Bladder microvascular endothelial cell (primary cell): ENCODE measurements at places on chromosomes 5 and 9. TPM values are rescaled to one million over a fixed set of nuclear protein-coding genes. Genes with fewer than 3 reads are reported as not detected.

Gene EGFLAM
- total RNA-seq = 0.06 and 0.49 TPM in 2 replicates

Gene TSSK1B
- not detected in 2 replicates for total RNA-seq

Gene WDR38
- total RNA-seq = not detected in 2 replicates

Gene FRMPD1
- not detected in 2 replicates for total RNA-seq

Gene TSPAN17
- 39.7 and 55.1 TPM in 2 replicates for total RNA-seq

Gene MAMDC4
- 0.97 and 6.2 TPM in 2 replicates for total RNA-seq

Gene SPATA9
- not detected in 2 replicates for total RNA-seq

Gene CDC20B
- total RNA-seq = 0.06 TPM in 1 of 2 replicates, not detected in the other

Gene INSL6
- total RNA-seq = 0.13 TPM in 1 of 2 replicates, not detected in the other

Gene HEMGN
- not detected in 2 replicates for total RNA-seq

Gene NUTM2G
- total RNA-seq = not detected in 2 replicates

Gene GLDC
- 0.81 and 4.3 TPM in 2 replicates for total RNA-seq

Gene ELOVL7
- 0.38 and 1.8 TPM in 2 replicates for total RNA-seq

Gene FCN2
- not detected in 2 replicates for total RNA-seq

Gene C5
- 2.1 and 2.3 TPM in 2 replicates for total RNA-seq

Gene TERT
- 0.06 TPM in 1 of 2 replicates, not detected in the other for total RNA-seq

Gene CREBRF
- total RNA-seq = 10.0 and 27.3 TPM in 2 replicates

Gene SLC25A2
- total RNA-seq = 0.16 and 0.44 TPM in 2 replicates

Gene PCDHGA7
- 0.65 and 3.3 TPM in 2 replicates for total RNA-seq

Gene ARHGEF39
- 0.65 and 1.5 TPM in 2 replicates for total RNA-seq

Gene RAB3C
- total RNA-seq = 1.1 and 2.3 TPM in 2 replicates

Gene DYNC2I2
- 50.4 and 67.8 TPM in 2 replicates for total RNA-seq

Gene PCDH1
- total RNA-seq = 191 and 196 TPM in 2 replicates

Gene PTGDS
- 0.38 TPM in 1 of 2 replicates, not detected in the other for total RNA-seq

Gene CDH9
- total RNA-seq = not detected in 2 replicates

Gene SHISAL2B
- not detected in 2 replicates for total RNA-seq

Gene KCNIP1
- total RNA-seq = 0.32 and 24.7 TPM in 2 replicates

Gene GPX8
- 21.9 and 35.9 TPM in 2 replicates for total RNA-seq

Gene SPATA31A3
- not detected in 2 replicates for total RNA-seq

Gene SHLD3
- total RNA-seq = 3.1 and 5.7 TPM in 2 replicates

Gene SPINK6
- not detected in 2 replicates for total RNA-seq

Gene EMB
- under 0.01 and 0.25 TPM in 2 replicates for total RNA-seq

Gene PCDHGA9
- 0.97 and 4.5 TPM in 2 replicates for total RNA-seq

Gene C5orf58
- total RNA-seq = not detected in 2 replicates

Gene DNAI1
- not detected in 2 replicates for total RNA-seq

Gene PCDHA11
- under 0.01 and 0.13 TPM in 2 replicates for total RNA-seq

Gene ARL14EPL
- total RNA-seq = not detected in 2 replicates

Gene DNAJC25
- 2.1 and 3.4 TPM in 2 replicates for total RNA-seq

Gene FSD1L
- 2.1 and 6.5 TPM in 2 replicates for total RNA-seq

Gene SLC1A3
- 0.06 and 0.49 TPM in 2 replicates for total RNA-seq

Gene SLC27A4
- total RNA-seq = 24.1 and 37.9 TPM in 2 replicates

Gene LECT2
- total RNA-seq = not detected in 2 replicates

Gene ABHD17B
- total RNA-seq = 21.9 and 55.1 TPM in 2 replicates

Gene PCDHA13
- total RNA-seq = not detected in 2 replicates

Gene CFAP77
- total RNA-seq = not detected in 2 replicates

Gene DMRTA1
- total RNA-seq = under 0.01 and 0.25 TPM in 2 replicates

Gene PCDHGA12
- total RNA-seq = 1.8 and 6.2 TPM in 2 replicates

Gene PLK2
- total RNA-seq = 699 and 730 TPM in 2 replicates

Gene RGS14
- 2.0 and 6.0 TPM in 2 replicates for total RNA-seq

Gene MYOZ3
- total RNA-seq = 0.16 and 0.88 TPM in 2 replicates

Gene SPTLC1
- total RNA-seq = 62.0 and 109 TPM in 2 replicates
